AG04450 (cell line): ENCODE measurements at places on chromosomes 12 and 14.

- no peak for DNase-seq
Observed at GRCh38 chr12:59086126-59086525, 165.8 kb upstream of the LRIG3 start.

DNA sequence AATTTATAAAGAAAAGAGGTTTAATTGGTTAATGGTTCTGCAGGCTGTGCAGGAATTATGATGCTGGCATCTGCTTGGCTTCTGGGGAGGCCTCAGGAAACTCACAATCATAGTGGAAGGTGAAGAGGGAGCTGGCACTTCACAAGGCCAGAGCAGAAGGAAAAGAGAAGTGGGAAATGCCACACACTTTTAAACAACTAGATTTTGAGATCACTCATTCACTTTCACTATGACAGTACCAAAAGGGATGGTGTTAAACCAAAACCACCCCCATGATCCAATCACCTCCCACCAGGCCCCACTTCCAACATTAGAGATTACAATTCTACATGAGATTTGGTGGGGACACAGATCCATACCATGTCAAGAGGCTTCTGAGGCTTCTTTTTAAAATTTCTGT is 62.6 kb downstream of the SLC38A4 start:
- DNase-seq = no peak

GRCh38 chr14:35807131-35807961 is 1.7 kb downstream of the RALGAPA1 start:
- no peak for DNase-seq

DNA sequence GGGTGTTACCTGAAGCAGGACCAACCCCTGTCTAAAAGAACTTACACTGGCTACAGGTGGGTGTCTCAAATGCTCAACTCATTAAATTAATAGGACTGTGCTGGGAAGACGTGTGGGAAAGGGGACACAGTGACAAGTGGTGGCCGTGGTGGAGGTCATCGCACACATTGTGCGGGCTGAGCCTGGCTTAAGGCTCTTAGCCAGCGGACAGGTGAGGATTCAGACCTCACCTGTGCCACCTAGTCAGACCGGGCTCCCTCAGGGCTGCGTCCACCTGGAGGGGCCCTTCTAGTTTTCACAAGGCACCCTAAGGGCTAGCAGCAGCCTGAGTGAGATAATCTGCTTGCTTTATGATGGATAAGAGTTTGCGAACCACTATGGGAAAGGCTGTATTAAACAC is 125.2 kb upstream of the FKBP4 start:
- DNase-seq = no peak

- no peak for DNase-seq
Observed at GRCh38 chr14:47186486-47186885, 488.9 kb downstream of the MDGA2 start.

DNA sequence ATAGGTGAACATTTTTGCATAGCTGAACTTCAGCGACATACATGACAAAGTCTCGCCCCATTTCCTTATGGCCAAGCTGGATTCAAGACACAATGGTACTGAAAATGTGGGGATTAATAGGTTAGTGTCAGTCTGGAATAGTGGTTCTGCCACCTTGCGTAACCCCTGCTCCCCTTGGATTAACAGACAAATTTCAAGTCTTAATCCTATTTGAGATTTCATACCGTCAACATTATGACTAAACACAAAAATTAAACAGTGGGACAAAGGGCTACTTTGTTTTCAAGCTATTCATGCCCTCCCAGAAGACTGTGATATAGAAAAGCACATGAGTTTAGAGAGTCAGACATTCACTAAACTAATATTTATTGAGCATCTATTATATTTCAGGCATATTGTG is 138.9 kb upstream of the HIF1A start:
- DNase-seq = no peak

DNA sequence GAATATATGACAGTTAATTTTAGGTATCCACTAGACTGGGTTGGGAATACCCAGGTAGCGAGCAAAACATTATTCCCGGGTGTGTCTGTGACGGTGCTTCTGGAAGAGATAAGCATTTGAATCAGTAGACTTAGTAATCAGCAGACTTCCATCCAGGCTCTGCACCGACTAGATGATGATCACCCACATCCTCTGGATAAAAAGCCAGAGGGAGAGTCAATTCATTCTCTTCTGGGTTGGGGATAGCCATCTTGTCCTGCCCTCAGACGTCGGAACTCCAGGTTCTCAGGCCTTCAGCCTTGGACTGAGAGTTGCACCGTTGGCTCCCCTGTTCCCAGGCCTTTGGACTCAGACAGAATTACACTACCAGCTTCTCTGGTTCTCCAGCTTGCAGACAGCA is 168.0 kb downstream of the PHLDA1 start:
- DNase-seq = no peak

GRCh38 chr12:49043856-49044258 is 16.7 kb downstream of the KMT2D start:
- no peak for DNase-seq
